Small intestine (tissue), 16 donors: ENCODE measurements at places on chromosomes 6 and 20. TPM values are rescaled to one million over a fixed set of nuclear protein-coding genes. Genes with fewer than 3 reads are reported as not detected.

Gene OR2B6
- not detected for polyA plus RNA-seq

Gene CST1
- not detected for polyA plus RNA-seq

Gene SNRPB2
- polyA plus RNA-seq: 48.9 TPM

Gene OPN5
- polyA plus RNA-seq: not detected

Gene RIPK1
- polyA plus RNA-seq: 30.9 TPM

Gene CFAP206
- 0.06 TPM for polyA plus RNA-seq

- DNase-seq: no peak
These were observed 134.9 kb downstream of the MMUT start for GRCh38 chr6:49328051-49328744.

GRCh38 chr20:15674253-15675060, 898.8 kb downstream of the KIF16B start:
- DNase-seq: no peak

DNA sequence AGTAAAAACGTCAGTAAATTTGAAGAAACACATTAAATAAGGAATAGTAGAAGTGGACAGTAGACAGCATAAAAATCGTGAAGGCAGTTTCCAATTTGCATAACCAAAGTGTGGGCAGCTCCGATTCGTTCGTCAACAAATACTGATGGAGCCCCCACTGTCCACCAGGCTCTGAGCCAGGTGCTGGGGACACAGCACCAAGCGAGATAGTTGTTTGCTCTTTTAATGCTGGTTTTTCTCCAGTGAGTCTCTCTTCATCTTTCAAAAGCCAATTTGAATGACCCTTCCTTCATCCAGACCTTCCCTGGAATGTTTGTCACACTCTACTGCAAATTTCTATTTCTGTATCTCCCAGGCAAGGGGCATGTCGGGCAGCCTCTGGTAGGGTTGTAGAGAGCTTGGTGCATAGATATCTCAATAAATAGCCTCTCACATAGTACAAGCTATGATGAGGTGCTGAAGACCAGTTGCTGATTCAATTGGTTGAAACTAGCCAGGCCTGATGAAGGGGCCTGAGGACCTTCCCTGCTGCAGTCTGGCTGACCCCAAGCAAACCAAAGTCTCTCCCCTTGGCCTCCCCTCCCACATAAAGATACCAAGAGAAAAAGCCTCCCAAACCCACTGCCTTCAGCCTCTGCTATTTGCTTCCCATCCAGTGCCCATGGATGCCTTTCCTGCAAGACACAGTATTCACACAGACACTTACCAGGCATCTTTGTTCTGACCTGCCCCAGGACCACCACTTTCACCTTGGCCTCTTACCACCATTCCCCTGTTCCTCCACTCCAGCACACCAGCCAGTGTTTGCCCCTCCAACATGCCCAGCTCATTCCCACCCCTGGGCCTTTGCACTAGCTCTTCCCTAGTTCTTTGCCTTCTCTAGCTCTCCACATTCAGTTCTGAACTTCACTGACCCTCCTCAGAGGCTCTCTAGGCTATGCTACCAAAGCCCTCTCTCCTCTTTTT, 125.2 kb downstream of the CEBPB start:
- no peak for DNase-seq

GRCh38 chr20:36199345-36200257, 36.7 kb upstream of the AAR2 start:
- DNase-seq: peak; percentile 87

GRCh38 chr6:35634316-35634715, 54.4 kb downstream of the FKBP5 start:
- peak; percentile 51 for DNase-seq

GRCh38 chr6:16637635-16638034, 123.6 kb downstream of the ATXN1 start:
- DNase-seq: no peak

- DNase-seq: no peak
These were observed 3.5 kb upstream of the RAMACL start for GRCh38 chr6:166589786-166590574.

DNA sequence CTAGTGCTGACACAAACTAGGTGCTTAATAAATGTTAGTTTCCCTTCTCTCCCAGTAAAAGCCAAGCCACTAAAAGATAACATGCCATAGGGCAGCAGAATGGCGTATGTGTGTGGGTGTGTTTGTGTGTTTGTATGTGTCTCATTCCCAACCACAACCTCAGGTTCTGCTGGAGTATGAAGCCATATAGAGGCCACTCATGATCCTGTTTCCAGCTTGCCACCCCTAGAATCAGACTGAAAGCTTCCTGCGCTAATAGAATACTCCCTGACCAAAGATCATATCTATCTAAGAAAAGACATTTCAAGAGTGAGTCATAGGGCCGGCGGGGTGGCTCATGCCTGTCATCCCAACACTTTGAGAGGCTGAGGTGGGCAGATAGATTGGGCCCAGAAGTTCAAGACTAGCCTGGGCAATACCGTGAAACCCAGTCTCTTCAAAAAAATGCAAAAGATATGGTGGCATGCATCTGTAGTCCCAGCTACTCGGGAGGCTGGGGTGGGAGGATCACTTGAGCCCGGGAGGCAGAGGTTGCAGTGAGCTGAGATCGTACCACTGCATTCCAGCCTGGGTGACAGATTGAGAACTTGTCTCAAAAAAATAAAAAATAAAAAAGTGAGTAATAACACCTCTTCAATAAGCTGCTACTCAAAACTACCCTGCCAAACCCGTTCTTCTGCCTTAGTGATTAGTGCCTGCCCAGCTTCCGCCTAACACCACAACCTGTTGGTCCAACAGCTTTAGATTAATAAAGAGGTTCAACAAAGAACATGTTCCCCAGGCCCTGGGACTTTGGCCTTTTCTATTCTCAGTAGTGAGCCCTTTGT, 11.8 kb upstream of the SNRPC start:
- peak; percentile 97 for DNase-seq

- no peak for DNase-seq
These were observed 100.1 kb upstream of the PRDM1 start for GRCh38 chr6:105985816-105986632.

- DNase-seq: no peak
These were observed 14.0 kb upstream of the KIF3B start for GRCh38 chr20:32263398-32263954.

- peak; percentile 45 for DNase-seq
These were observed 792 bp upstream of the MICA start for GRCh38 chr6:31402324-31403282.

- DNase-seq: no peak
These were observed 242.1 kb downstream of the SOD2 start for GRCh38 chr6:159450815-159451465.

DNA sequence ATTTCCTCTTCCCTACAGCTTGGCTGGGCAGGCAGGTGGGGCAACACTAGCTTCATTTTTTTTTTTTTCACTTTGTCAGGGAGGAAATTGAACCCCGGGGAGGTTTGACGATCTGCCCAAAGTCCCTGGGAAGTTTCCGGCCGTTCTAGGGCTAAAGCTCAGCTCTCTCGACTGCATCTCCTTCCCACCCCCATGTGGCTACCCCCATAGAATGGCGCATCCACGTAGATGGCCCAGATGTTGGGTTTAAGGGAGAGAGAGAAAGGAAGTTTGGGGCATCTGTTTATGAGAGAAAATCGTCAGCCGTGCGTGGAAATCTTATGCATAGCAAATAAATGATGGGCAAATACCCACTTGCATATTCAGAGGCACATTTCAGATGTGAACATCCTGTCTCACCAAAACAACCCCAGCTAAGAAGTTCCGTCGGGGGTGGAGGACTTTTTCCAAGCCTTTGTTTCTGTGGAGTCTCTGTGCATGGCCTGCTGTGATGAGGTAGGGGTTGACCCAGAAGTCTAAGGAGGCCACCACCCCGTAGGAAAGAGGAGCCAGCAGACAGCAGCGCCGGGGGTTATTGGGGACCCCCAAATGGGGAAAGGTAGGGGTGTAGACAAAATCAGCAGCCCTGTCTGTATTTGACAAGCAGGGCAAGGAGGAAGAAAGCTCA, 40.5 kb upstream of the ZNF831 start:
- peak; percentile 13 for DNase-seq

DNA sequence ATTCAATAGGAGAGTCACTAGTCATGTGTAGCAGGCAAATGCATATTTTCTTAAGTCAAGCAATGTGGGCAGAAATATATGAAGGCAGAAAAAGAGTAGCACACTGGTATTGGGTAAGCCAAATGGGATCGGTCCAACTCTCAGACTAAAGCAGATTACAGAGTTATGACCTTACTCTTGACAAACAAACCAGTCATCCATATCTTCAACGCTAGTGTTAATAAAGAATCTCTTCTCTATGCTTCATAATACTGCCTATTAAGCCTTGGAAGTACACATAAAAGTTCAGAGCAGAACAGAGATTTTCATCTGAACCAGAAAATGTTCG, 320.2 kb upstream of the JARID2 start:
- DNase-seq: no peak

DNA sequence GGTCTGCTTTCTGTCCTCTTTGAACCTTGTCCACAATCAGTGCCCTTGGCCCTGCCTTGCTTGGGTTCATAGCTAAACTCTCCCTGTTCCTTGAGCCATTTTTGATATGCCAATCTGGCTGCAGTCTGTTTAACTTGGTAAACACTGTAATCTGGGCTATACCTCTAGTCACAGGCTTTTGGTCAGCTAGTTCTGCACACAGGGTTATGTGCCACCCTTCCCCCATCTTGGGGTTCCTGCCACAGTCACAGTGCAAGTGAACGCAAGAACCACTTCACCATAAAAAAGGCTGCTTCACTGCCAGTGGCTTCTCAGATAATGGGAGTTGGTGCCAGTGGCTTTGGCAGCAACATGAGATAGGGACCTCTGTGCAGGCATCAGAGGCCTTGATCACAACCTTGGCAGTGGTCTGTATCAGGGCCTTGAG, 10.9 kb upstream of the ATRN start:
- no peak for DNase-seq

DNA sequence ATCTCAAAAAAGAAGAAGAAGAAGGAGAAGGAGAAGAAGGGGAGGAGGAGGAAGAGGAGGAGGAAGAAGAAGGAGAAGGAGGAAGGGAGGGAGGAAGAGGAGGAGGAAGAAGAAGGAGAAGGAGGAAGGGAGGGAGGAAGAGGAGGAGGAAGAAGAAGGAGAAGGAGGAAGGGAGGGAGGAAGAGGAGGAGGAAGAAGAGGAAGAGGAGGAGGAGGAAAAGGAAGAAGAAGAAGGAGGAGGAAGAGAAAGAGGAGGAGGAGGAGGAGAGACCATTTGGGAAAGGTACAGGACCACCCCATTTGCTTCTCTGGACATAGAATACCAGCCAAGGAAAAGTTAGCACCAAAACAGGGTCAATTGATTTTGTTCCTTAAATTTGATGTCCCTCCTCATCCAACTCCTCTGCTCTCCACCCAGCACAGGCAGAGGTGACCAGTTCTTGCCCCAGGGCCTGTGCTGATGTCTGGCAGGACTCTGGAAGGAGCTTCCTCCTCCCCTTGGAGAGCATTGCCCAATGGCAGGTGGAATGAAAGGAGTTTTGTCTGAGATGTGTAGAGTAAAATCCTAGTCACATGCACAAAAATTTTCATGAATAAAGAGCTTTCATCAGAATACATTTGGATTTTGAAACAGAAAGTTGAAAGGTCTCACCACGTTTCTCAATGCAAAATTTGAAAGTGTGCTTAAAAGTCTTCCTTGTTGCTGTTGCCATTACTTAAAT, 182.9 kb downstream of the LY86 start:
- no peak for DNase-seq

- DNase-seq: no peak
These were observed 127.3 kb downstream of the DLL1 start for GRCh38 chr6:170163405-170164170.

DNA sequence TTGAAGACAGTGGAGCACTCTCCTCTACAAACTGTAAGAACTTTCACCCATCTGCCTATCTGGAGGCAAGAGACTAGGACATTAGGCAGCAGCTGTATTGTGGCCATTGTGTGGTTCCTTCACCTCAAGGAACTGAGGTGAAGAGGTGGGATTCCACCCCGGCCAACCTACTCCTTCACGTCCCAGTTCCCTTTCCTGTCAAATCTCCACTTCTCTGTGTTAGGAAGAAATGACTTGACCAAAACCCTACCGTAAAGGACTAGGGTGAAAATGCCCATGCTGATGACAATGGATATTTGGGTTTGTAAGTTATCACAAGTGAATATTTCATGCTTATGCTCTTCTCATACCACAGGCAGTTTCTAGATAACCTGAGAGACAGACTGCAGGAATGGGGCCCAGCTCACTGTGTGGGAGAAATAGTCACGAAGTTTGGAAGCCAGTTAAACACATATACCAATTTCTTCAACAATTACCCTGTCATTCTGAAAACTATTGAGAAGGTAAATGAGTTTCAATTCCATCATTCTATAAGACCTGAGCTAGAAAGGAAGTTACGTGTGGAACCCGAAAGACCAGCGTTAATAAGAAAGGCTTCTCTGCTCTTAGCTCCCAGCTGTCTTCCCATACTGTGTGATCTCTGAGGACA, 86.6 kb downstream of the ECT2L start:
- DNase-seq: no peak

DNA sequence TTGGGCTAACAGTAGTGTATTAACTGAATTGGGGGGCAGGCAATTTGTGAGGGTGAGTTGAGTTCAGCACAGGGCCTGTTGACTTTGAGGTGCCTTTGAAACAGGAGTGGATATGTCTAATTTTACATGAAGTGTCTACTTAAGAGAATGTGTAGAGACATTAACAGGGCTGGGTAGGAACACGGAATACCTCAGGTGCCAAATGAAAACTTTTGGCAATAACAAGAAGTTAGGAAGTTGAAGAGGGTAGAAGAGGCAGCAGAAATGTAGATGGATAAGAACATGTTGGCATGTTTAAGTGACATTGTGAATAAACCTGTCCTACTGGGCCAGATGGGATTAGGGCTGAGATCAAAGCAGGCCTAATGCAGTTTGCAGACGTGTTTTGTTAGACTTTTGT, 117.0 kb downstream of the SLC16A10 start:
- no peak for DNase-seq

- no peak for DNase-seq
These were observed 43.2 kb upstream of the OGFRL1 start for GRCh38 chr6:71245265-71246049.

GRCh38 chr6:102488729-102489128, 1095.2 kb downstream of the GRIK2 start:
- no peak for DNase-seq

GRCh38 chr6:106560996-106561685, 68.2 kb downstream of the RTN4IP1 start:
- DNase-seq: no peak

GRCh38 chr20:41172296-41173140, 35.2 kb downstream of the PLCG1 start:
- DNase-seq: no peak

DNA sequence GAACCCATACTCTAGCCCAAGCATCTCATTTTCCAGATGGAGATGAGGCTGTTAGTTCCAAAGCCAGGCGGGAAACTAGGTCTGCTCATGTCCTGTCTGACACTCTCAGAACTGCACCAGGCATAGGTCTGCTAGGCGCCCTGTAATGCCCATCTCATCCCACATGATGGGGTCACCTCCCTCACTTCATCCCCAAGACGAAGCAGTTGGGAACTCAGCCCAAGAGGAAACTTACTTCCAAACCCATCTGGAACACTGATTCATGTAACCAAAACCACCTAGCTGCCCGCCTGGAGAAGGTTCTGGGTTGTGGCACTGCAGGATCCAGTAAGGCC, 119.4 kb upstream of the PRND start:
- DNase-seq: no peak

- no peak for DNase-seq
These were observed 62.7 kb upstream of the SYNDIG1 start for GRCh38 chr20:24406750-24407149.
